Stimulated activated CD8-positive, alpha-beta memory T cell treated with anti-CD3 and anti-CD28 coated beads, Interleukin-2, amount 100 ng/mL, for 48 hours (primary cell): ENCODE measurements at places on chromosomes 13 and 19.

GRCh38 chr19:29947871-29948270 lies 5.8 kb downstream of the URI1 start:
- DNase-seq, result no peak

- no peak for DNase-seq
Observed at GRCh38 chr13:29556742-29557141, 38.7 kb downstream of the SLC7A1 start.

DNA sequence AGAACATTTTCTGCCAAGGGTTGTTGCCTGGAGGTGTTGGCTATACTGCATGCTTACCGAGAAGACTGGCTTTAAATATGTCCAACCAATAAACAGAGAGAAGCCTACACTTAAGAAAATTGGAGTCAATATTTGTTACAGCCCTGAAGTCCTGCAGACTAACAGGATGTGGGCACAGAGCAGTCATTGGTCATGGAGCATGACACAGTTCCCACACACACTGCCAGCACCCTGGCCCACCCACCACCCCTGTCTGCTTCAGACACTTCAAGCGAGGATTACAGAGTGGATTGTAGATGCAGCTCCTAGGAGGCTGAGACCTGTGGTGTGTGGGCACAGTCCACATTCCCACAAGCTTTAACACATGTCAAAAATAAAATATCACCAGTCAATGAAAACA lies 21.0 kb upstream of the SERP2 start:
- no peak for DNase-seq

DNA sequence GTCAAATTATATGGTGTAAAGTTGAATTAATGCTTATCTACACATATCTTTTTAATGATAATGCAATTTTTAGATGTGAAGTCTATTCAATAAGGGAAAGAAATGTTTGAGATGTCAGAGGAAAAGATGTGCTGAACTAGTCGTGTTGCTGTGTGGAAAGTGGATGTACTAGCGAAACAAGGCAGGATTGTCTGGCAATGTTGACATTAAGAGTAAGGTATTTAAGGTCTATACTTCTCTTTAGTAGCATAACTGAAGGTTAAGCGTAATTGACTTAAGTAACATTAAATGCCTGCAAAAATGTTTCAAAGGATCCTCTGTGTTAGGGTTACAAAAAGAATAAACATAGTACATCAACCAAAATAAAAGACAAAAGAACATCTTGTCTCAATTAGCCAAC lies 787.3 kb upstream of the KLHL1 start:
- DNase-seq, result no peak

GRCh38 chr19:465056-465816 lies 4.4 kb upstream of the SHC2 start:
- no peak for DNase-seq

DNA sequence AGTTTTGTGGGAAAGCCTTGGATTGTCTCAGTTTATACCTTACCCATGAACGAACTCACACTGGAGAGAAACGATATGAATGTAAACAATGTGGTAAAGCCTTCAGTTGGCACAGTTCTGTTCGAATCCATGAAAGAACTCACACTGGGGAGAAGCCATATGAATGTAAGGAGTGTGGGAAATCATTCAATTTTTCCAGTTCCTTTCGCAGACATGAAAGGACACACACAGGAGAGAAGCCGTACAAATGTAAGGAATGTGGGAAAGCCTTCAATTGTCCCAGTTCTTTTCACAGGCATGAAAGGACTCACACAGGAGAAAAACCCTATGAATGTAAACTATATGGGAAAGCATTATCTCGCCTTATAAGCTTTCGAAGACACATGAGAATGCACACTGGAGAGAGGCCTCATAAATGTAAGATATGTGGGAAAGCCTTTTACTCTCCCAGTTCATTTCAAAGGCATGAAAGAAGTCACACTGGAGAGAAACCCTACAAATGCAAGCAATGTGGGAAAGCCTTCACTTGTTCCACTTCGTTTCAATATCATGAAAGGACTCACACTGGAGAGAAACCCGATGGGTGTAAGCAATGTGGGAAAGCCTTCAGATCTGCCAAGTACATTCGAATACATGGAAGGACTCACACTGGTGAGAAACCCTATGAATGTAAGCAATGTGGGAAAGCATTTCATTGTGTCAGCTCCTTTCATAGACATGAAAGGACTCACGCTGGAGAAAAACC lies 7.5 kb upstream of the ZNF440 start:
- no peak for DNase-seq

GRCh38 chr19:11861301-11861700 lies 12.8 kb downstream of the ZNF439 start:
- no peak for DNase-seq

- no peak for DNase-seq
Observed at GRCh38 chr19:35629332-35629633, 447 bp downstream of the RBM42 start.

DNA sequence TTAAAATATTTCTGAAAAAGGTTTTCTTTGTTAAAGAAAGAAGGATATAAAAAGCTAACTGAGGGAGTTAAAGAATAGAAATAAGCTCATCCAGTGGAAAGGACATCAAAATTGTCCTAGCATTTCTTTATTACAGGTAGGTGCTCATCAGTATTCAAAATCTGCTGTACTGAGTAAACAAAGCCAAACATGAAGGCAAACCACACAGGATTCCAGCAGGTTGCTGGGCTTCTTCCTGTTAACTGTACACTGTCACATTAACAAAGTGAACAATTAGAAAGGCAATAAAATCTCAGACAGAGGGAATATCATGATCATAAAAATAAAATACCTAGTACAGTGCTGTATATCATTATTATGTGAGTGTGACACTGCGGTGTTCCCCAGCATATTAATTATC lies 1541.0 kb downstream of the SLITRK5 start:
- no peak for DNase-seq
